Esophagus squamous epithelium (tissue), 5 donors: ENCODE measurements at places on chromosomes 5 and 9.

DNA sequence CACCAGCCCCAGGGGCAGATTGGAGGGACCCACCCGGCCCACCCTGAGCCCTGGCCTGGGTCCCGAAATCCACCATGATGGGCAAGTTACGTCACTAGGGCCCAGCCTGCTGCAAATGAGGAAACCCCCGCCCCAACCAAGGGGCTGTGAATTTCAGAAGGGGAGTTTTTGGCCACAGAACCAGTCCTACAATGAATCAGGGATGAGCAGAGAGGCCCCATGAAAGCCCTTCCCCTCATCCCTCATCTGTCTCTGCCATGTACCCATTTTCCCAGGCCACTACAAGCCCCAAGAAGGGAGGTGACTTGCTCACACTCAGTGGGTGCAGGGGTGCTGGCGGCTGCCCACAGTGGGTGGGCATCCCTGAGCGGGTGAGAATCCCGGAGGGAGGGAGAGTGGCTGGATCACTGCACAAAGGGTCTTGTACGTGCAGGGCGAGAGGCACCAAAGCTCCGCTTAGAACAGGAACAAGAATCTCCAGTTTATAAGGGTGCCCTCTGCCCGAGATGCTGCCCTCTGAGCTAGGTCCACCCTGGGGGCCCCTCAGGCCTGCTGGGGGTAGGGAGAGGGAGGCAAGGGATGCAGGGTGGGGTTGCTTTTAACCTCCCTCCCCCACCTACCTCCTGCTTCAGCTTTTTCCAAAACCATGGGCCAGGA, 10.4 kb upstream of the TCF7 start:
- DNase-seq = no peak

DNA sequence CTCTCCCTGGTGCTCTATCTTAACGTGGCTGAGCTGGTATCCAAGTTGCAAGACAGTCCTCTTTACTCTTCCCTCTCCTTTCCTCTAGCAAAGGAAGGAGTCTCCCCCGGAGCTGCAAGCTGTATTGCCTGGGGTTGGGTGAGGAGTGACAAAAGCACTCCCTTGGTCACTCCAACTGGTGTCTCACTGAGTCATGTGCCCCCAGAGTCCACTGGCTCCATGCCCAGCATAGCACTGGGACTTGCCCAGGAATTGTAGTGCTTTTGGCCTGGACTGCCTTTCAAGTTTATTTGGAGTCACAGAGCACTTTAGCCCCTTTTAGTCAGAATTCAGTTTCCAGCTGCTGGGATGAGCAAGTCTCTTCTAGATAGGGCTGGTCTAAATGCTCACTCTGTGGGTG, 82.6 kb upstream of the FST start:
- no peak for DNase-seq

GRCh38 chr5:110803467-110804326, 64.9 kb downstream of the SLC25A46 start:
- no peak for DNase-seq

DNA sequence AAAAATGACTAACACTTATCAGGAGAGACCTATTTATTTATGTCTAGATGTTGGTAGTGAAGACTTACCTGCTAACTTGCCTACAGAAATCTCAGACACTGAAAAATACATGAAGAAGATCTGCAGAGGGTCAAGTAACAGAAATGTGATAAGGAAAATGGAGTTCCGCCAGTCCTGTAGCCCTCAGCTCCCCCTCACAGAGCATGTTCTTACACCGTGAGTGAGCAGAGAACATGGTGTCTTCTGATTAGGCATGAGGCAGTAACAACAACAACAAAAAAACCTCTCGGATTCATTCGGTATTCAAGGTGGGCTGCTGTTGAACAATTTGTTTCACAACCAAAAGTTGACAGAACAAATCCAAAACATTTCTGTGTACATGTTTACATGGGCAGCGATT, 162.0 kb upstream of the SNX2 start:
- DNase-seq = no peak

GRCh38 chr5:68707575-68707974, 386.2 kb upstream of the SLC30A5 start:
- DNase-seq = no peak

DNA sequence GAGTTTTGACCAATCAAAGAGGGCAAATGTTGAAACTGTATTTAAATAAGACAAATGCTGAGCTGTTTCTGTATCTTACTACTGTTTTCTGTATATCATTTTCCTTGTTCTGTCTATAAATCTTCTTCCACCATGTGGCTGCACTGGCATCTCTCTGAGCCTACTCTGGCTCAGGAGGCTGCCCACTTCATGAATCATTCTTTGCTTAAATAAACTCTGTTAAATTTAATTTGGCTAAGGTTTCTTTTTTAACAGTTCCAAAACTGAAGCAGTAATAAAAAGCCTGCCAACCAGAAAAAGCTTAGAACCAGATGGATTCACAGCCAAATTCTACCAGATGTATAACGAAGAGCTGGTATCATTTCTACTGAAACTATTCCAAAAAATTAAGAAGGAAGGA, 40.2 kb upstream of the TAS2R1 start:
- no peak for DNase-seq

DNA sequence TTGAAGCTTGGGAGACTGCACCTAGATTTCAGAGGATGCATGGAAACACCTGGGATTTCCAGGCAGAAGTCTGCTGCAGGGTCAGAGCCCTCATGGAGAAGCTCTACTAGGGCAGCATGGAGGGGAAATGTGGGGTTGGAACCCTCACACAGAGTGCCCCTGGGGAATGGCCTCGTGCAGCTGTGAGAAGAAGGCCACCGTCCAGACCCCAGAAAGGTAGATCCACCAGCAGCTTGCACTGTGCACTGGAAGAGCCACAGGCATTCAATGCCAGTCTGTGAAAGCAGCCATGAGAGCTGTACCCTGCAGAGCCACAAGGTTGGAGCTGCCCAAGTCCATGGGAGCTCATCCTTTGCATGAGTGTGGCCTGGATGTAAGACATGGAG, 285.3 kb upstream of the FAM174A start:
- no peak for DNase-seq

- no peak for DNase-seq
These were observed 159.4 kb upstream of the PITX1 start for GRCh38 chr5:135193213-135194125.
